ENCODE measurements at places on chromosomes 2 and 18.

GRCh38 chr2:69554981-69555380 lies 88.6 kb downstream of the AAK1 start:
- no peak for DNase-seq

DNA sequence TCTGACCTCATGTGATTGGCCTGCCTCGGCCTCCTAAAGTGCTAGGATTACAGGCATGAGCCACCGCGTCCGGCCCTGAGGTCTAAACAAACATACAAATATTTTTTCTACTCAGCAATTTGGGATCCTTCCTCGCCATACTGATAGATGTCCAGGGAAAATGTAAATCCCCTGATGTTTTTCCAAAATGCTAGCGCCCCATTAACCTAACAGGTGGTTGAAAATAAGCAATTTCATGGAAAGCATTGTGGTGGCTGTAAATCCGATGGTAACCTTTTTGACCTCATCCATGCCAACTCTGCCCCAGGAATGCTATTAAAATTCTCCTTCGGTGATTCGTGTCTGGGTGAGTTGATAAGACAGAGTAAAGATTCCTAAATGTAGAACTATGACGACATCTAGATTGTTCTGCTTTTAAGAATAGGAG lies 19.3 kb downstream of the GEMIN6 start:
- no peak for DNase-seq

- DNase-seq: no peak
Measured at GRCh38 chr2:137547842-137548241, 416.4 kb upstream of the HNMT start.

DNA sequence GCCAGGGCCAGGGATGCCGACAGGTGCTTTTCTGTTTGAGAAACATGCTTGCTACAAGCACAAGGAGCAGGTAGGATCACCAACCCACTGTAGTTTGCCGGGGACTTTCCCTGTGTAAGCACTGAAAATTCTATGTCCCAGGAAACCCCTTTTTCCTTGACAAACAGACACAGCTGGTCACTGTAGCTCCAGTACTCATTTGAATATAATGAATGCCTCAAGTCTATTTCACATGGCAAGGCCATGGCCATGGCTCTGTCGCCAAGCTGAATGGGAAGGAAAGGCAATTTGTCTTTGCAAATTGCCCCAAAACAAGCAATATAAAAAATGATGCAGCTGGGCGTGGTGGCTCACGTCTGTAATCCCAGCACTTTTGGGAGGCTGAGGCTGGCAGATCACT lies 49.6 kb upstream of the IGFBP2 start:
- no peak for DNase-seq

Measured in stimulated activated CD4-positive, alpha-beta T cell treated with anti-CD3 and anti-CD28 coated beads, Interleukin-12 subunit alpha, Interleukin-12 subunit beta, amount 100 ng/mL, for 24 hours (primary cell).